ENCODE measurements at places on chromosomes 3 and 15. TPM values are rescaled to one million over a fixed set of nuclear protein-coding genes. Genes with fewer than 3 reads are reported as not detected.

SV2B gene
- 0.02 TPM for total RNA-seq

TM2D3 gene
- total RNA-seq: 54.8 TPM

RHOV gene
- total RNA-seq: not detected

TMC3 gene
- not detected for total RNA-seq

DNA sequence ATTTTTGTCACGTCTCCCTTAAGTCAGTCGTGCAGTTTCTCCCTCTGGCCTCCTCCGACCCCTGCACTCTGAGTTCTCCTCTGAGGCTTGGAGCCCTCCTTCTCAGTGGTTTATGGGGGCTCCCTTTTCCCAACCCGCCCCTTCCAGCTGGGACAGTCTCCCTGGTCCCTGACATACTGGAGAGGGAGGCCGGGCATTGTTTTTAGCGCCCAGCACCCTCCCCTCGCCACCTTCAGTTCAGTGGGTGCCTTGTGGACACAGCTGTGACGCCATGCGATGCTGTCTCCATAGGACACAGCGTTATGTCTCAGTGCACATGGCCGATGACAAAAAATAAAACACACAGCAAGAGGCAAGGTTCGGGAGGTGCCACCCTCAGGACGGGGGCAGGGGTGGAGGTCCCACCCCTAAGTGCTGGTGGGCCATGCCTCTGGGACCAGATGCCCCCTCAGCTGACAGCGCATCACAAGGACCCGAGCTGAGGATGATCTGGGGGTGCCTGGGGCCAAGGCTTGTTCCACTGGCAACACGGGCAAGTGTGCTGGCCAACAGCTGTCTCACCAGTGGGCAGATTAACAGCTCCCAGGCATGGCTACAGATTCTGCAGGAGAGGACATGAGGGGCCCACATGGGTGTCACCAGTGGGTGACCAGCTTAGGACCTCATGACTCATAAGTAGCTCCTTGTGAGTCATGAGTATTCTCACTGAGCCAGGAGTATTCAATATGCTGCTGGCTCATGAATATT is 81.6 kb downstream of the PLXNA1 start:
- no peak for DNase-seq
- H3K27me3 ChIP-seq: peaks cover 12% of the 10 kb centered on the region

- H3K4me3 ChIP-seq: no peak overlapping the region
- H3K27ac ChIP-seq: no peak overlapping the region
- DNase-seq: no peak
- no peaks in the 10 kb centered on the region for H3K36me3 ChIP-seq
- peaks cover 20% of the 10 kb centered on the region for H3K27me3 ChIP-seq
Observed at GRCh38 chr3:194101592-194102432, 34.1 kb upstream of the HES1 start.

CCDC54 gene
- total RNA-seq: not detected

ROBO2 gene
- total RNA-seq: not detected

GRCh38 chr3:66638717-66639116 is 137.9 kb upstream of the LRIG1 start:
- no peak overlapping the region for H3K27ac ChIP-seq
- H3K4me3 ChIP-seq: no peak overlapping the region
- H3K36me3 ChIP-seq: no peaks in the 10 kb centered on the region

CYP11A1 gene
- total RNA-seq: not detected

DNA sequence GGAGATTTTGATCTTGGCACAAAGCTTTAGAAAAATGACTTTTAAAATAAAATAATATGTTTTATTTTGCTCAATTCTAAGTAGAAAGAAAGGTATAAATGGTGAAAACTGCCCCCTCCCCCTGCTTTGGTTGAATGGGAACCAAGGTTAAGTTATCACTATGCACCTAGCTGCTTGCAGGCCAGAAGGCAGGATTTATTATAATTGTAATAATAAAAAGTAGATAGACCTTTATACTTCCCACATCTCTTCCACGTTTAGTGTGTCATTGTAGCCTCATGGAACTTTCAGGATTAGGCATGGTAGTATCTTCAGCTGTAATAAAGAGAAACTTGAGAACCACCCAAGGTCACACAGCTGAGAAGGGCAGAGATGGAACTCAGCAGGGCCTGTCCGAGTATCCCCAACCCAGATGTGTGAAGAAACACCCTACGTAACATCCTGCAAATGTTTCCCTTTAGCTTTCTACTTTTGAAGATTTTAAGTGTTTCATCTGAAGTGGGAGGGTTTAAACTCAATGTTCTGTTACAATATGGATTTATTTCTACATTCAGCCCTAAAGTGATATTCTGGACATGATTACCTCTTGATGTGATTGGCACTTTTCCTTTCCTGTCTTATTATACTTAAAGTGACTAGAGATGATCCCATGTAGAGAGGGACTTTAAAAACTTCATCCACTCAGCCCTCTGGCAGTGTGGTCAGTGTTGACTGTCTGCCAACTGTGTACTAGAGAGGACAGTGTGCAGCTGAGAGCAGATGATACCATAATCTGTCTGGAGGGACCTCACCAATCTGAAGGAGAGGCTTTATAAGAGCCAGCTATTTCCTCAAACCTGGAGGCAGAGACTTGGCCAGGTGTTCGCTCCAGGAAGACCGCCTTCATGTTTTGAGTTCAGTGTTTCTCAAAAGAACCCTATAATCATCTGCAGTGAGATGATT is 282.5 kb upstream of the TRIM42 start:
- no peak overlapping the region for H3K27ac ChIP-seq
- no peak for DNase-seq
- H3K36me3 ChIP-seq: no peaks in the 10 kb centered on the region
- H3K27me3 ChIP-seq: peaks cover 4% of the 10 kb centered on the region

- H3K4me1 ChIP-seq: no peaks in the 10 kb centered on the region
- no peak overlapping the region for H3K4me3 ChIP-seq
- no peak for DNase-seq
- H3K27me3 ChIP-seq: no peaks in the 10 kb centered on the region
- H3K36me3 ChIP-seq: peaks cover 4% of the 10 kb centered on the region
Observed at GRCh38 chr3:108234387-108234957, 12.2 kb upstream of the IFT57 start.

GOLGA6A gene
- not detected for total RNA-seq
